Esophagus (tissue), 2 donors: ENCODE measurements at places on chromosomes 4 and X. TPM values are rescaled to one million over a fixed set of nuclear protein-coding genes. Genes with fewer than 3 reads are reported as not detected.

ARR3 gene
- polyA plus RNA-seq: not detected

GUCY1B1 gene
- polyA plus RNA-seq: 1.8 TPM

PDGFRA gene
- polyA plus RNA-seq: 3.9 TPM

HNRNPD gene
- polyA plus RNA-seq: 126 TPM

GTPBP6 gene
- 35.3 TPM for polyA plus RNA-seq

SPINK2 gene
- polyA plus RNA-seq: 0.41 TPM

XAGE1B gene
- not detected for polyA plus RNA-seq

ADH5 gene
- polyA plus RNA-seq: 112 TPM

SLC25A43 gene
- 26.2 TPM for polyA plus RNA-seq

SH2D1A gene
- 0.18 TPM for polyA plus RNA-seq

S100P gene
- 60.0 TPM for polyA plus RNA-seq

MAGEC2 gene
- polyA plus RNA-seq: 0.06 TPM

TLL1 gene
- 0.41 TPM for polyA plus RNA-seq

STK26 gene
- 6.9 TPM for polyA plus RNA-seq
